ENCODE measurements at places on chromosomes 11 and 22. TPM values are rescaled to one million over a fixed set of nuclear protein-coding genes. Genes with fewer than 3 reads are reported as not detected.

The HPX gene
- polyA plus RNA-seq = 0.53 TPM

The DYNC2H1 gene
- polyA plus RNA-seq = 12.9 TPM

The TEAD1 gene
- polyA plus RNA-seq = 21.3 TPM

The DEFB131B gene
- not detected for polyA plus RNA-seq

The SGSM1 gene
- polyA plus RNA-seq = 0.01 TPM

The KDM4E gene
- polyA plus RNA-seq = not detected

The DRD2 gene
- 28.7 TPM for polyA plus RNA-seq

The FAM181B gene
- polyA plus RNA-seq = 0.05 TPM

The PRRG4 gene
- polyA plus RNA-seq = 7.0 TPM

The PHF21B gene
- polyA plus RNA-seq = not detected

The APOBEC3F gene
- 13.4 TPM for polyA plus RNA-seq

The MRGPRX3 gene
- 28.1 TPM for polyA plus RNA-seq

The UBQLNL gene
- polyA plus RNA-seq = not detected

The OR2AT4 gene
- polyA plus RNA-seq = not detected

The SHISAL1 gene
- polyA plus RNA-seq = 2.9 TPM

The OLFML1 gene
- polyA plus RNA-seq = not detected

The OR4D5 gene
- not detected for polyA plus RNA-seq

The PDE2A gene
- polyA plus RNA-seq = 0.76 TPM

The CHRDL2 gene
- polyA plus RNA-seq = not detected

The FJX1 gene
- polyA plus RNA-seq = 20.4 TPM

The VPREB1 gene
- polyA plus RNA-seq = not detected

The BMAL1 gene
- 15.9 TPM for polyA plus RNA-seq
